ENCODE measurements at places on chromosomes 5 and 9.

GRCh38 chr5:15620501-15620900 lies 120.5 kb downstream of the FBXL7 start:
- no peak for DNase-seq

DNA sequence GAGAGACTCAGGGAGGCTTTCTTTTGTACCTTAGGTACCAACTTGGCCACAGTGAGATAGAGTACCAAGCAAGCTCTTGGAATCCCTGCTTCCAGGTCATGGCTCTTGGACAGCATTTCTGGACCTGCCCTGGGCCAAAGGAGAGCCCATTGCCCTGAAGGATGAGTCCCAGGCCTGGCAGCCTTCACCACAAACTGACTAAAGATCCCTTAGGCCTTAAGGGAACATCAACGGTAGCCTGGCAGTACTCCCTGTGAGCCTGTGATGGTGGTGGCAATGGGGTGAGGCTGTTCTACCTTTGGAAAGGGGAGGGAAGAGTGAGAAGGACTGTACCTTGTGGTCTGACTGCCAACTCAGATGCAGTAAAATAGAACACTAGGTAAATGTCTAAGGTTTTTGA lies 334.6 kb downstream of the SPOCK1 start:
- DNase-seq = no peak

DNA sequence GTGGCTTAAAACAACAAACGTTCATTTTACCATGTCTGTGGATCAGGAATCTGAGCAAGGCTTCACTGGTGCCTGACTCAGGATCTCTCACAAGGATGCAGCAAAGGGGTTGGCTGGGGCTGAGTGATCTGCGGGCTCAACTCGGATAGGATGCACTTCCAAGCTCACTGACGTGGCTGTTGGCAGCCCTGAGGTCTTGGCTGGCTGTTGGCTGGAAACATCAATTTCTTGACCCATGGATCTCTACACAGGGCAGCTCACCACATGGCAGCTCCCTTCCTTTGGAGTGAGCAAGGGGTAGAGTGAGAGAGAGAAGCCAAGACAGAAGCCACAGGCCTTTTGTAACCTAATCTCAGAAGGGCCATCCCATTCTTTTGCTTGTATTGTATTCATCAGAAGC lies 202.1 kb downstream of the NXNL2 start:
- no peak for DNase-seq

DNA sequence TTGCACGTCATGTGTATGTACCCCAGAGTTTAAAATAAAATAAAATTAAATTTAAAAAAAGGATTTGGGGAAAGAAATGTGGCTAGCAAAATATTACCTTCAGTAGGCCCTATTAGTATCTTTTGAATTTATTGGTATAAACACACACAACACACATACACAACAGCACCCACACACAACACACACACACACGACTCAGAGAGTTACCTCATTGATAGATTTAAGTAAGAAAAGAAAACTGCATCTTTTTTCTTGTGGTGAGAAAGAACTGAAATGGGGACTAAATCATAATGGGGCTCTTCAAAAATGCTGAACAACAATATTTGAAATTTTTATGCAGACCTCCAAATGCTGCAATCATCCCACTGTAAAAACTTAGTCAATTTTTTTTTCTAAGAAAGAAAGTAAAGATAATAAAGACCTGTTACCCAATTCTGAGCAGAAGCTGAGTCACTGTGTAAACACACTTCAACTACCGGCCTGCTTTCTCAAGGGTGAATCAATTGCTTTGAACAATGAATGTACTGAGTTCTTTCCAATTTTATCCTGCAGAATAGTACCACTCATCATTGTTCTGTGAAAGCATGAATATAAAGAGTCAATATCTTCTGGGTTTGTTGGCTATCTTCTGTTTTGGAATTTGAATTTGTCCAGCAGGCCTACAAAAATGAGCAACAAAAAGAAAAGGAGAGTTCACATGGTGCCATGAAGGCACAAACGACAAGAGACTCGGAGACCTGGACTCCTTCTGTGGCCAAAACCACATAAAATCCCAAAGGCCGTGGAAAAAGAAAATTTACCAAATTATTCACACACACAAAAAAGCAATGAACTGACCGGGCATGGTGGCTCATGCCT lies 57.9 kb upstream of the CCNG1 start:
- DNase-seq = no peak

GRCh38 chr9:21381448-21382339 lies 3.5 kb downstream of the IFNA2 start:
- DNase-seq = no peak

DNA sequence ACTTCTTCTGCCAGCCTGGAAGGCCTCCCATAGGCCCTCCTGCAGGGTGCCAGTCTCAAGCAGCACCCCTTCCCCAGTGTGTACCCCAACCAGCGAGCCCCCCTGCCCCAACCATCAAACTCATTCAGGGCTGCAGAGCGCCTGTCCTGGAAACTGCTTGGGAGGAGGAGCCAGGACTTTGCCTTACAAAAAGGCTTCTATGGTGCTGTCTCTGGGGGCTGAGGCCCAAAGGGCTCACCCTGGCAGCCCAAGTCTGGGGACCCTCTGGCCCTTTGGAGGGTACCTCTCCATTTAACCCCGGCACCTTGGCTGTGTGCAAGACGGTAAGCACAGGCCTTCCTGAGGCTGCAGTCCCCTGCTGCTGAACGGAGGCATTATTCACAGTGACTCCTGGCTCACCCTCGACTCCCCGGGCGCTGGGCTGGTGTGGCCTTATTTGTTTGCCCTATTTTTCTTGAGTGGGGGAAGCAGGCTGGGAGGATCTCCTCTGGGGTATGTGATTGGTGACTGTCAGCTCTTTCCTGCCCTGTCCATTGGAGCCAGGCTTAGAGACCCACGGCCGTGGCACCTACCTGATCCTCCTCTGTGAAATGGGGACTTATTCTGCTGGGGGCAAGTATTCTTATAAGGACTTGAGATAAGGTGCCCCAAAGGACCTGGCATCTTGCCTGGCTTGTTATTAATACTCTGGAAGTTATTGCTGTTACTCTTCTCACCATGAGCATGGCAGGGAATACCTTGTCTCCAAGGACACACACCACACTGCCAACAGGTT lies 5.8 kb downstream of the LMX1B start:
- DNase-seq = no peak

- no peak for DNase-seq
These were observed 13.4 kb upstream of the ZCCHC9 start for GRCh38 chr5:81288021-81288433.

DNA sequence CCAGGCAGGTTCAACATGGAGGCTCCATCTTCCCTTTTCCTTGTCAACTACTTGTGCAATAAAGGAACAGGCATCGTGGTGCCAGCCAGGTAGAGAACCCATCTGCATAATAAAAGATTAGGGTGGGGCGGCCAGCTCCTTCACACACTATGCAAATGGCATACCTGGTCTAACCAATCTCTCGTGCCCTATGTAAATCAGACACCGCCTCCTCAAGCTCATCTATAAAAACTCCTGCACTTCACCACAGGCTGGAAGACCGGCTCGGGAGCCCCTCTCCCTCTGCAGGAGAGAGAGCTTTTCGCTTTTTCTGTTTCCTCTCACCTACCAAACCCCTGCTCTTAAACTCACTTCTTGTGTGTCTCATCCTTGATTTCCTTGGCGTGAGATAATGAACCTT lies 244.3 kb upstream of the PUM3 start:
- no peak for DNase-seq

GRCh38 chr5:116135344-116135743 lies 50.5 kb downstream of the COMMD10 start:
- no peak for DNase-seq

DNA sequence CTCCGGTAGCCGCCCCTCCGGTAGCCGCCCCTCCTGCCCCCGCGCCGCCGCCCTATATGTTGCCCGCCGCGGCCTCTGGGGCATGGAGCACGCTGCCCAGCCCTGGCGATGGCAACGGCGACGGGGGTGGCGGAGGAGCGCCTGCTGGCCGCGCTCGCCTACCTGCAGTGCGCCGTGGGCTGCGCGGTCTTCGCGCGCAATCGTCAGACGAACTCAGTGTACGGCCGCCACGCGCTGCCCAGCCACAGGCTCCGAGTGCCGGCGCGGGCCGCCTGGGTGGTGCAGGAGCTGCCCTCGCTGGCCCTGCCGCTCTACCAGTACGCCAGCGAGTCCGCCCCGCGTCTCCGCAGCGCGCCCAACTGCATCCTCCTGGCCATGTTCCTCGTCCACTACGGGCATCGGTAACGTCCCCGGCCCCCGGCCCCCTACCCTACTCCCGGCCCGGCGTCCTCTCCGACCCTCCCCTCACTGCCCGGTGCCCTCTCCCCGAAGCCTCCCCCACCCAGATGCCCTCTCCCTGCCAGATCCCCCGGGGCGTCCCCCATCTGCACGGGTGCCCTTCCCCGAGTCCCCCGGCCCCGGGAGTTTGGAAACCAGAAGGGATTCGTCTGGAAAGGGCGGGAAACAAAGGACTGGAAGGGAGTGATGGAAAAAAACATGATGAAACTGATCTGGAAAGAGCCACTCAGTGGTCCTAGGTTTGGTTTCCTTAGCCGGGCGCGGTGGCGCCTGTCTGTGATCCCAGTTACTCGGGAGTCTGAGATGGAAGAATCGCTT lies 417 bp downstream of the SRD5A1 start:
- DNase-seq = peak; percentile 55

GRCh38 chr5:74549384-74549783 lies 91.1 kb downstream of the ENC1 start:
- no peak for DNase-seq

- DNase-seq = peak; percentile 62
These were observed 694 bp upstream of the PHPT1 start for GRCh38 chr9:136848393-136849037.

DNA sequence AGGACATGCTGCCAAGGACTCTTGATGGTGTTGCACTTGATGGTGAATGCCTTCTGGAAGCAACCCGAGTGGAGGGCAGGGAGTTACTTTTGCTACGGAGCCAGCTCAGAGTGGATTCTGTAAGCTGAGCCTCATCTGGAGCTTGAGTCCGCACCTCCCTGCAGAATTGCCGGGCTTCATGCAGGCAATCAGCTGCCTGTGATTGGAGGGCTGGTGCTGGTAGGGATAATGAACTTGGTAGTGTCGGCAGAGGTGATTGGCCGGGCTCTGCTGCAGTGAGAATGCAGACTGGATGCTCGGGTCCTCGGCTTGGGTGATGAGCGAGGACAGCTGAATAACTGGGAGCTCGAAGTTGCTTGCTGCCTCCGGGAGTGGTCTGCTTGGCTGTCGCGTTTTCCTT lies 23.1 kb downstream of the SLC25A25 start:
- DNase-seq = peak; percentile 41

- peak; percentile 88 for DNase-seq
These were observed 2.5 kb downstream of the SLC6A18 start for GRCh38 chr5:1227667-1228066.

DNA sequence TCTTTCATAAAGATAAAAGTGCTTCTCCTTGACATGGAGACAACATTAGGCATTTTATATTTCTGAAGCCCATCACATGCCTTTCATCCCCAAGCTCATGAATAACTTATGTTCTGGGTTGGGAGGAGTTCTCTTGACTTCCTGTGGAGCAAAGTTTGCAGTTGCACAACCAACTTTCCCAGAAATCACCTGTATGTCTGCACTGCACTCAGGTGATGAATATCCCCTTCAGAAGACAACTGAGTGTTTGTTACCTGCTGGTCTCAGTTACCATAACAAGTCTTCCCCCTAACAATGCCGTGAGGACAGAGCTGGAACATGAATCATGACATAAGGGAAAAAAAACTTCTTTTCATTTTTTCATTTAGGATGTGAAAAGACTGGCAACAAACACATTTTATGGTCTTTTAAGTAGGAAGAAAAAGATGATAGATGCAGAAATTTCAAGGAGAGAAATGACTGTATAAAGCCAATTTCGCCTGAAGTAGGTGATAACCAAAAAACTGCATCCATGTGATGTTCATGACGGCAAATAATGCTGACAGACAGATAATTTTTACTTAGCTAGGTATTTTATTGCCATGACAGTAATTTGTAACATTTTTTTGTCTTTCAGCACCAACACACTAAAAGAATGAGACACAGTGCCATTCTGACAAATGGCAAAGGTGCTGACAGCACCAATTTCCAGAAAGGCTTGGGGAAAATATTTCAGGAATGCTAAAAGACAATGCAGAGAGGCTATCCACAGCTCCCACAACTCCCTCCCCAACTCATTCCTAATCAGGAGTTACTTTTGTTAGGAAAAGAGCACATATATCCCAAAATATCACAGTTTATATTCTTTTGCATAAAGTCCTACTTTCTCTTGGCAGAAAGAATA lies 656.3 kb downstream of the PRELID2 start:
- no peak for DNase-seq

- DNase-seq = no peak
These were observed 408.5 kb downstream of the TMEM38B start for GRCh38 chr9:106102821-106103220.

DNA sequence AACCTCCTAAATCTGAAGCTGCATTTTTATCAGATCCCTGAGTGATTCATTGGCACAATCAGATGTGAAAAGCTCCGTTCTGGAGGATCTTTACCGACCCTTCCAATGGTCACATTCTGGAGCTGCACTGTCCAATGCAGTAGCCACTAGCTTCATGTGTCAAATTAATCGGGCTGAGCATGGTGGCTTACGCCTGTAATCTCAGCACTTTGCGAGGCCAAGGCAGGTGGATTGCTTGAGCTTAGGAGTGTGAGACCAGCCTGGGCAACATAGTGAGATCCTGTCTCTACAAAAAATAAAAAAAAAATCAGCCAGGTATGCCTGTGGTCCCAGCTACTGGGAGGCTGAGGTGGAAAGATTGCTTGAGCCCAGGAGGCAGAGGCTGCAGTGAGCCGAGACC lies 3.7 kb downstream of the IL17B start:
- no peak for DNase-seq

GRCh38 chr9:99176527-99177013 lies 45.2 kb downstream of the ALG2 start:
- peak; percentile 4 for DNase-seq

- DNase-seq = no peak
These were observed 79.8 kb downstream of the COL27A1 start for GRCh38 chr9:114235033-114235661.

GRCh38 chr5:108561416-108562204 lies 179.7 kb upstream of the FBXL17 start:
- no peak for DNase-seq

GRCh38 chr5:123150089-123150488 lies 61.0 kb downstream of the PRDM6 start:
- no peak for DNase-seq

DNA sequence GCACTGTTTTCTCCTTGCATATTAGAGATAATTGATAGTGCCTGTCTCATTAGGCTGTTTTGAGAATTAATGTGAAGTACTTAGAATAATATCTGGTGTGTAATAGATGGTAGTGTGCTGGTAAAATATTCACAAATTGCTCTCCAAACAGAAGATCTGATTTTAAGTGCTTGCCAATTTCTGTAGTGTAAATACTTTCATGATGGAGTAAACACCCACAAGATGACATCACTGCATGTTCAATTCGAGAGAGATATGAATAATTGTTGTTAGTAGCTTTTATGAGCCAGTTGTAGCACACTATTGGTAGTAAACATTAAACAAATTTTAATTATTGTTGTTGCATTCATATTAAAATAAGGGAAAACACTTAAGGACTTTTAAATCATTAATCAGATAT lies 392.3 kb upstream of the RIOK2 start:
- no peak for DNase-seq

DNA sequence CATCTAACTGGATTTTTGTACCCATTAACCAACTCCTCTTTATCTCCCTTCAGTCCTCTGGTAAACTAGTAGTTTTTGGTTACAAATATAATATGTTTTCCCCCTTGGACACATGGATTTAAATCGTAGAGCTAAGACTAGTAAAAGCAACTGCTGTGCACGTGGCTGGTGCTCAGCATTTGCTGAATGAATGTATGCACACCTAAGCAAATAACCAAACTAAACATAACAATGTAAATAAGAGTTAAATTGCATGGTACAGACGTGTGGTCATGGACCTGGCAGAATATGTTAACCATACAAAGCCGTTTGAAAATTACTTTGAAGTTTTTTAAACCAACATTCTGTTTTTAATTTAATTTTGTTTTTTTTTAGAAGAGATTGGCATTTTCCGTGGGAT lies 65.2 kb upstream of the FYB1 start:
- DNase-seq = peak; percentile 20
